Stimulated activated CD8-positive, alpha-beta memory T cell treated with anti-CD3 and anti-CD28 coated beads, Interleukin-4, amount 100 ng/mL, for 4 hours (primary cell): ENCODE measurements at places on chromosomes 5 and 9.
A peak's percentile ranks its signal among the peaks of the same experiment; 100 is the strongest.

DNA sequence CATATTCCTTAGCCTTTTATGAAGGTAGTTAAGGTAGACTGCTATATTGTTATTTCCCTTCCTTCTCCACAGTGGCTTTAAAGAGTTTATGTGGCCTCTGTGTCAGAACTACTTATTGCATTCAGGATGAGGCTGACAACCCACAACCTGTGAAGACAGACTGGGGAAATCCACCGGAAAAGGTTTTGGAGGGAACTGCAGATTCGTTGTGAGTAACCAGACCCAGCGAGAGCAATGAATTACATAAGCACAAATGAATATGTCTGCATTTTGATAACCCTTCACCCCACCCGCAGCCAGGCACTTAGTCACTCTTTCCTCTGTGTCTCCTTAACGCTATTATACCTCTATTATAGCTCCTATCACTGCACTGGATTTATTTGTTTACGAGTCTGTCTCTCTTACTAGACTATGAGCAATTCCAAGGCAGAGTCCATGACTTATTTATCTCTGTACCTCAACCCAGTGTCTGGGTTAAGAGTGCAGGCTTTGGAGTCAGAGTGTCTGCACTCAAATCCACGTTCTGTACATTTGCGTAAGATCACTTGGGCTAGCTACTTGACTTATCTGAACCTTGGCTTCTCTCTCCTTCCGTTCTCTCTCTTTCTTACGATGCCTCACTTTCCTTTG is 19.2 kb downstream of the KCTD16 start:
- peak; percentile 75 for DNase-seq

DNA sequence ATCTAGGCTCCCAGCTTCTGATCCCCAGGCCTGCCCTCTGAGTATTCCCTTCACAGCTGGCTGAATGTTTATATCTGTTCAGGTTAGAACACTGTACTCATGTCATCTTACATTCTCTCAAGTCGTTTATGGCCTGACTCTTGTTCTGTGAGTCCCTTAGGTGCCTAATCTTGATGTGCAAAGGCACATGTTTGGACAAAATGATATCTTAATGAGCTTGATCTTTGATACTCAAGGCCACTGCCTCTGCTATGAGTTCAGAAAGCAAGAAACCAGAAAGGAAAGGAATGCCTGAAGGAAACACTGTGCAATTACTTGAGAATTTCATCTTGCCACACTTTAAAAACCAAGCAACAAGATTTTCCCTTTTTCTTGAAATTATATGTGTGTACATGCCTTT is 391.8 kb upstream of the ZNF608 start:
- DNase-seq: no peak

GRCh38 chr9:33223696-33224095 is 16.3 kb upstream of the SPINK4 start:
- no peak for DNase-seq

DNA sequence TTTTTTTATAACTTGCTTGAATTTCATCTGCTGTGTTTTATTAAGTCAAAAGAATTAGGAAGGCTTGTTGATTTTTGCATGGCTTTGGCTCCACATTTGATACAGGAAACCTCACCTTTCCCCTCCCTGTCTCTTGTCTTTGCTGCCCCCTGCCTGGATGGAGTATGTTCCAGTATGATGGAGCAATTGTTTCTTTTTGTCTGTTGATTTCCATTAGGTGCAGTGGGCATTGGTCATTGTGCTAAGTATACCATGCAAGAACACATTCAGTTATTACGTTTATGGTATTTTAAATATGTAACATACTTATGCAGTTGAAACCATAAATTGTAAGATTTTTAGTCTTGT is 19.6 kb downstream of the TJP2 start:
- no peak for DNase-seq

- no peak for DNase-seq
Measured at GRCh38 chr9:112112519-112112918, 62.6 kb downstream of the SUSD1 start.

- no peak for DNase-seq
Measured at GRCh38 chr5:82058710-82059109, 86.9 kb downstream of the ATG10 start.

DNA sequence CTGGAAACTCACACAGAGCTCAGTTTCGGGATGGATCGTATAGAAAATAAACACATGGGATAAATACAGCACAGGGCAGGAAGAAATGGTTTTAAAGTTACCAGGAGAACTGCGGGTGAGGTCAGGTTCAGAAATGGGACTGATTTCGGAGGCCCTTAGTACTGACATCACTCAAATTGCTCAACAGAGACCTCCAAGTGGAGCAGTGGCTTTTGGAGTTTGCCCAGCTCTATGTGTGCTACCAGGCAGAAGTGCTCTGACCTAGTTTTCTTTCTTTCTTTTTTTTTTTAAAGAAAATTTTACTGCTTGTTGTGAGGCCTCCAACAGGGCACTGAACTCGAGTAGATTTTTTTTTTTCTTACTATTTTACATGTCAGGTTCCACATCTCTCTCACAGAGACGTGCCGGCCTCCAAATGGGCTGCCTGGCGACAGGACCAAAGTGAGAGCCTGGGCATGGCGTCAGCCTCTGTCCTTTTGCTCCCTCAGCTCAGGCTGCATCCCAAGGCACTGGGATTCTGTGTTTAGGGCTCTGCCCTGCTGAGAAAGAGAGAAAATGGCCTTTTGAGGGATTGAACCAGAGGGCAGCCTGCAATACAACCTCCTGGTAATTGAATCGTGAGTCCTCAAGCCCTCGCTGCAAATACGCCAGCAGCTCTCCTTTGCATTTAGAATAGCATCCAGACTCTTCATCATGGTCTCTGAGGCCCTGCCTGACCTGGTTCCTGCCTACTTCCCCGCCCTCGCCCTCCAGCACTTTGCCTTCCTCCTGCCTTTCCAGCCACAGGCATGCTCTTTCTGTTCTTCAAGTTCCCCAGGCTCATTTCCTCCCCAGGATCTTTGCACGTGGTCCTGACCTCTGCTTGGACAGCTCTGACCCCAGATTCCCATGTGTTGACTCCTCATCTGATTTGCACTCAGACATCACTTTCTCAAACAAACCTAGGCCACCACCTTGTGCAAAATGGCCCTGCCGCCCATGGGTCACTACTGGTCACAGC is 173.5 kb downstream of the FGF1 start:
- no peak for DNase-seq
